Stimulated activated CD4-positive, alpha-beta T cell treated with anti-CD3 and anti-CD28 coated beads, Interleukin-15, amount 100 ng/mL, for 1 hour (primary cell): ENCODE measurements at places on chromosomes 2 and 18.

DNA sequence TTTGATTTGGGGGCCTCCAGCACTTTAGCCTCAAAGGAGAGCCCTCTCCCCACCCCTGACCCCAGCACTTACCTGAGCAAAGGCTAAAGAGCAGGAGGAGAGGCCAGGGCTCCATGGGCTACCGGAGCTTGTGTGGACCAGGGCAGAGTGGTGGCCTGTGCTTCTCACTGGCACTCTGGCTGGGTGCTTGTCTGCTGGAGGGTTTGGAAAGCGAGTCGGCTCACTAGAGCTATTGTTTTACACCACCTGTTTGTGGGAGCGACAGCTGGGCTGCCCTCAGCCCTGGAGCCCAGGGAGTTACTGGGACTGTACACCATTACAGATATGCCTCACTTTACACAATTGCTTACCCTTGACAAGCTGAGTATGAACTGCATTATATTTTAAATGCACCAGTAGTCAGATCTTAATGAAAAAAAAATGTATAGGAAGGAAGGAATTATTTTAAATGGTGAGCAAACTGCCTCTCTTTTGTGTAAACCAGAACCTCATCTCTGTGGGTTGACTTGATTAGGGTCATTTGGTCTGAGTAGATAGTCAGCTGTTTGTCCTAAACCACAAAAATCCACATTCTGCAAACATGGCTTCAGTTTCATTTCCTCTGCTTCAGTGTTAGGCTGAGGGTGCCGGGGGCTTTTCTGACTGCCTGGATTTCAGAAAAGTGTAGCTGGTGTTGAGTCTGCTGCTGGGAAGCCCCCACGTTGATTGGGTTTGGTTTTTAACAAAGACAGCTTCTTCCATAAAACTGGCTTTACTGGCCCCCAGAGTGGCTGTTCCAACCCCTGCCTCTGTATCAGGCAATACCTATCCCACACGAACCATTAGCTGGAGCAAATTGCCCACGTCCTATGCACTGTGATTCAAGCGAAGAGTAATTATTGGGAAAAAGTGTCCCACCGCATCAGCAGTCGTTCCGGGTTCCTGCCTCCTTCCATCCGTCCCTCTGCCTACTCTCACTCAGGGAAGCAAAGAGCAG is at the start of gene CHRNA1:
CHRNA1 (minus strand) TSS at position 193 of the 976 bp plus-strand sequence; CDS start at position 115, 78 bp downstream.
- no peak for DNase-seq

GRCh38 chr2:200435379-200435778 is 74.5 kb downstream of the KCTD18 start:
- DNase-seq = no peak

GRCh38 chr2:98382739-98383138 is 36.5 kb downstream of the CNGA3 start:
- DNase-seq = no peak

DNA sequence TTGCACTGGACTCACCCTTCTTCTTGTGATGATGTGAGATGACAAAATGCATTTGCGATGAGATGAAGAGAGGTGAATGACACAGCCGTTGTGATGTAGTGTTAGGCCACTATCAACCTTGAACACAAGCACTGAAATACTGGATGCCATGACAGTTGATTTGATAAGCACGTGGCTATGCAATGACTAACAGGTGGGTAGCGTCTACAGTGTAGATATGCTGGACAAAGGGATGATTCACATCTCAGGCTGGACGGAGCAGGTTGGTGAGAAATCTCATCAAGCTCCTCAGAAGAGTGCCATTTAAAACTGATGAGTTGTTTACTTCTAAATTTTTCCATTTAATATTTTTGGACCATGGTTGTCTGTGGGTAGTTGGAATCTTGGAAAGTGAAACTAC is 375.8 kb upstream of the LYPD1 start:
- DNase-seq = no peak

DNA sequence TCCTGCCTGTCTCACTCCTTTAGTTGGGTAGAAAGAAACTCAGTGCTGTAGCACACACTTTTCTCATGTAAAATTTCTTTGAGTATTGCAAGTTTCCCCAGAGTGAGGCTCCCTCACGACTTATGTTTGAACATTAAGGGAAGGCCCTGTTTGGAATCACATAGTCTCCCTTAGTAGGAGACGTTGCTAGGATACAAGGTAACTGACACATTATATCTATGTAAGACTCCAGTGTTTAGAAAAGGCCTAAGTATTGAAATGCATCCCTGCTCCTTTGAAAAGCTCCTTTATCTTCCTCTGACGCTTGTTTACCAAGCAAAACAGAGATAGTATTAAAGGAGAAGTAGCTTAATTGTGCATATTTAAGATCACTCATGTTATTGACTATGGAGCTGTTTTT is 248.2 kb downstream of the PHLPP1 start:
- no peak for DNase-seq

- no peak for DNase-seq
Measured at GRCh38 chr2:197200051-197200761, 110.4 kb downstream of the ANKRD44 start.
